WTC11 (cell line): ENCODE measurements at places on chromosomes 1 and 21.

DNA sequence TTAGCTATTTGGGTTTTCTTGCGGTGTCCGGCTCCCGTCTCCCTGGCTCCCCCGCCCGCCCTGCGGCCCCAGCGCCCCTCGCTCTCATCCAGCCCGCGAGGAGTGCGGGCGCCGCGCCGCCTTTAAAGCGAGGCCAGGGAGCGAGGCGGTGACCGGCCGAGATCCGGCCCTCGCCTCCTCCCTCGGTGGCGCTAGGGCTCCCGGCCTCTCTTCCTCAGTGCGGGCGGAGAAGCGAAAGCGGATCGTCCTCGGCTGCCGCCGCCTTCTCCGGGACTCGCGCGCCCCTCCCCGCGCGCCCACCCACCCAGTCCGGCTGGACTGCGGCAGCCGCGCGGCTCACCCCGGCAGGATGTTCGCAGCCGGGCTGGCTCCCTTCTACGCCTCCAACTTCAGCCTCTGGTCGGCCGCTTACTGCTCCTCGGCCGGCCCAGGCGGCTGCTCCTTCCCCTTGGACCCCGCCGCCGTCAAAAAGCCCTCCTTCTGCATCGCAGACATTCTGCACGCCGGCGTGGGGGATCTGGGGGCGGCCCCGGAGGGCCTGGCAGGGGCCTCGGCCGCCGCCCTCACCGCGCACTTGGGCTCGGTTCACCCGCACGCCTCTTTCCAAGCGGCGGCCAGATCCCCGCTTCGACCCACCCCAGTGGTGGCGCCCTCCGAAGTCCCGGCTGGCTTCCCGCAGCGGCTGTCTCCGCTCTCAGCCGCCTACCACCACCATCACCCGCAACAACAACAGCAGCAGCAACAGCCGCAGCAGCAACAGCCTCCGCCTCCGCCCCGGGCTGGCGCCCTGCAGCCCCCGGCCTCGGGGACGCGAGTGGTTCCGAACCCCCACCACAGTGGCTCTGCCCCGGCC is 492 bp downstream of the HLX start:
- peaks cover 100% of the 10 kb centered on the region for H3K27me3 ChIP-seq
- H3K4me3 ChIP-seq, result peak overlapping the region; percentile 84
- H3K27ac ChIP-seq, result no peak overlapping the region

GRCh38 chr1:75785320-75785982 is 605 bp upstream of the RABGGTB start:
- no peak for DNase-seq
- peaks cover 30% of the 10 kb centered on the region for H3K4me1 ChIP-seq
- peaks cover 12% of the 10 kb centered on the region for H3K27me3 ChIP-seq
- H3K4me3 ChIP-seq, result peak overlapping the region; percentile 99

DNA sequence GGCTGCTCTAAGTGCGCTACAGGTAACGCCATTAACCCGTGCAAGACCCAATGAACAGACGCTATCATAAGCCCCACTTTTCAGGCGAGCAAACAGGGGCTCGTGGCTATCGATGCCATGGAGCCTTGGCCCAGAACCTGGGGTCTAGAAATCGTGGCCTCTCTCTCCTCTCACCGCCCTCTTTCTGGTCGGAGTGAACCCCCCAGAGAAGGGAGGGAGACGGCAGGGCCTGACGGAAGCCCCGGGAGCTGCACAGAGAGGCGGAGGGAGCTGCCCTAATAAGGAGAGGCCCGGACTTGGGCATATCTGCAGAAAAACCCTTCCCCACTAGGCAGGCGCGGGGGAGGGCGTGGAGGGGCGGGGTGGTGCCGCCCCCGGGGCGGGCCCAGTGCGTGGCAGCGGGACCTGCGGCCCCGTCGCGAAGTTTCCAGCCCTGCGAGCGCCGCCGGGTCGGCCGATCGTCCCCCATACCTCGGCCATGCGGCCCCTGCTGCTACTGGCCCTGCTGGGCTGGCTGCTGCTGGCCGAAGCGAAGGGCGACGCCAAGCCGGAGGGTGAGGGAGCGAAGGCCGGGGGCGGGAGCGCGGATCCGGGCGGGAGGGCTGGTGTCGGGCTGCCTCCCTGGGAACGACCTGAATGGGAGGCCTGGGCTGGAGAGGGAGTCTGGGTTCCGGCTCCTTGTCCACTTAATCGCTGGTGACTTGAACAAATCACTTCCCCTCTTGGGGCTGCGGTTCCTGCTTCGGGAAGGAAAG is at the start of gene PLOD1:
Gene PLOD1, plus strand, starts transcription at position 416 of the 755 bp plus-strand sequence. Its CDS starts 63 bp downstream, at position 479.
- H3K36me3 ChIP-seq, result no peaks in the 10 kb centered on the region; the same call in 1 of the 2 replicates
- peak within 1 kb of the TSS; percentile 91 for H3K27ac ChIP-seq
- H3K27me3 ChIP-seq, result no peaks in the 10 kb centered on the region
- peak within 1 kb of the TSS; percentile 70 for H3K4me3 ChIP-seq

- no peak overlapping the region for H3K4me3 ChIP-seq
- no peak overlapping the region for H3K27ac ChIP-seq
- H3K27me3 ChIP-seq, result no peaks in the 10 kb centered on the region; the same call in 1 of the 2 replicates
Observed at GRCh38 chr1:159441360-159441759, 1.8 kb downstream of the OR10J1 start.

- peak overlapping the region; percentile 95 for H3K4me3 ChIP-seq
- H3K27ac ChIP-seq, result 0 out of 2 replicates have a peak overlapping the region, but pooled peaks have one; percentile 47
- no peaks in the 10 kb centered on the region for H3K36me3 ChIP-seq
- DNase-seq, result peak; percentile 55
- H3K27me3 ChIP-seq, result peaks cover 16% of the 10 kb centered on the region
Observed at GRCh38 chr1:31413405-31414001, 490 bp downstream of the SERINC2 start.

DNA sequence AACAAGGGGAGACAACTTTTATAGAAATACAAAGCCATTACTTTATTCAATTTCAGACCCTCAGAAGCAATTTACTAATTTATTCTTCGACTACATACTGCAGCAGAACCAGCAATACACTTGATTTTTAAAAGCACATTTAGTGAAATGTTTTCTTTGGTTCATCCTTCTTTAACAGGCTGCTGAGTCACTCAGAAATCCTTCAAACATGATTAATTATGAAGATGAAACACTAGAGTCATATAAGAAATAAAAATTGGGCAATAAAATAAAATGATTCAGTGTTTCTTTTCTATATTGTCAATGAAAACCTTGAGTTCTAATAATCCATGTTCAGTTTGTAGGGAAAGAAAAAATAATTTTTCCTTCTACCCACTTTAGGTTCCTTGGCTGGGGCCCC is 47.0 kb downstream of the CHML start:
- no peak for DNase-seq
- H3K27me3 ChIP-seq, result no peaks in the 10 kb centered on the region
- no peak overlapping the region for H3K4me3 ChIP-seq
- H3K27ac ChIP-seq, result no peak overlapping the region

DNA sequence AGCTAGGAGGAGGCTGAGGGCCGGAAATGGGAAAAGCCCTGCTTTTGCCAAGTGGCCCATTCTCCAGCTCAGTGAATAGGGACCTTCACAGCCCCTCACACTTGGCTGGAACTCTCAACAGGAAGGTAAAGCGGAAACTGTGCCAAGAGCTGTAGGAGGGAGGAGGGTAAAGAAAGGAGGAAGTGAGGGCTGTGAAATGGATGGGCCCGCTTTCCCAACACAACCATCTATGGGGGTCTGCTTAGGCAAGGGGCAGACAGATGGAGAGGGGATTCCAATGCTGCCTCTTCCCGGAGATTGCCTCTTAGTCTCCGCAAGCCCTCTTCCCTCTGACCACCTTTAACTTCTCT is 5.2 kb downstream of the INKA2 start:
- no peak for DNase-seq
- no peaks in the 10 kb centered on the region for H3K27me3 ChIP-seq
- no peak overlapping the region for H3K4me3 ChIP-seq
- H3K36me3 ChIP-seq, result no peaks in the 10 kb centered on the region; the same call in none of the 2 replicates
- no peak overlapping the region for H3K27ac ChIP-seq
- H3K4me1 ChIP-seq, result peaks cover 28% of the 10 kb centered on the region

GRCh38 chr1:151981178-151981525 is 12.5 kb downstream of the S100A10 start:
- no peak for DNase-seq
- no peak overlapping the region for H3K4me3 ChIP-seq
- H3K27ac ChIP-seq, result no peak overlapping the region
- peaks cover 11% of the 10 kb centered on the region for H3K4me1 ChIP-seq
- H3K36me3 ChIP-seq, result peaks cover 37% of the 10 kb centered on the region
- no peaks in the 10 kb centered on the region; the same call in 1 of the 2 replicates for H3K27me3 ChIP-seq

DNA sequence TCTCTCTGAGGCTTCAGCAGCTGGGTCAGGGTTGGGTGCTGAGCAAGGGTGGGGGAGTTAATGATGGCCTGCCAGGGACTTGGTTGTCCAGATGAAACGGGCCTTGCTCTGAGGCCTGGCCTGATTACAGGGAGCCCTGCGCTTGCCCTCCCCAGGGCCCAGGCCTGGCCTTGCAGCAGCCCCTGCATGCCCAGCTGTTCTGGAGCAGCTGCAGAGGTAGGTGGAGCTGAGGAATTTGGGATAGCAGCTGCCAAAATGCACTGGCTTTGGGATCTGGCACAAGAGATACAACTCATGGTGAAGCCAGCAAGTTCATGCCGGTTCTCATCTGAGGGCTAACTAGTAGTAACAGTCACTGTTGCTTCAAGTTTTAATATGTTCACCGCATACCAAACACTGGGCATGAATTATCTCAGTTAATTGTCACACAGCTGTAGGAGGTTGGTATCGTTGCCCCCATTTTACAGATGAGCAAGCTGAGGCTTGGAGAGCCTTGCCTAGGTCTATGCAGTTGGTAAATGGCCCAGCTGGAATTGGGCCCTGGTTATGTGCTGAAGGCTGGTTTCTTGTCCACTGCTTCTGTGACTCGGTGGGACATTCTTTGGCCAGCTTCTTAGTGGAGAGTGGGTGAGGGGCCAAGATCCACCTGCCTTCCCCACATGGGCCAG is 7.3 kb upstream of the SERINC2 start:
- H3K36me3 ChIP-seq, result no peaks in the 10 kb centered on the region
- DNase-seq, result no peak
- H3K27ac ChIP-seq, result no peak overlapping the region
- no peaks in the 10 kb centered on the region for H3K4me1 ChIP-seq

GRCh38 chr1:180620581-180620980 is 11.2 kb upstream of the XPR1 start:
- no peak for DNase-seq
- H3K27ac ChIP-seq, result no peak overlapping the region
- H3K36me3 ChIP-seq, result no peaks in the 10 kb centered on the region
- H3K4me1 ChIP-seq, result peaks cover 4% of the 10 kb centered on the region; the same call in 1 of the 2 replicates
- no peaks in the 10 kb centered on the region for H3K27me3 ChIP-seq
- no peak overlapping the region for H3K4me3 ChIP-seq

GRCh38 chr1:53294567-53294966 is 33.3 kb downstream of the LRP8 start:
- H3K4me1 ChIP-seq, result peaks cover 19% of the 10 kb centered on the region
- no peak for DNase-seq
- H3K36me3 ChIP-seq, result peaks cover 5% of the 10 kb centered on the region; the same call in 1 of the 2 replicates

DNA sequence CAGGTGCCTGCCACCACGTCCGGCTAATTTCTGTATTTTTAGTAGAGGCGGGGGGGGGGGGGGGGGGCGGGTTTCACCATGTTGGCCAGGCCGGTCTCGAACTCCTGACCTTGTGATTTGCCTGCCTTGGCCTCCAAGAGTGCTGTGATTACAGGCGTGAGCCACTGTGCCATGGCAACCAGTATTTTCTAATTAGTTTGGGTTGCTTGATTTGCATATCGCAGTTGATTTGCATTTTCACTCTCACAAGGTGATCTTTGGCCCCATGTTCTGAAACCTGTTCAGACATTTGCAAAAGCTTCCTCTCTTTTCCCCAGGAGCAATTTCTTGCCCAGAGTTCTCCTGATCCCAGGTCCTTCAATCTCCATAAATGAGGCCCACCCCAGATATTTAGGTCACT is 1.7 kb downstream of the TOR3A start:
- peak overlapping the region; percentile 52 for H3K4me3 ChIP-seq
- no peaks in the 10 kb centered on the region for H3K27me3 ChIP-seq
- H3K4me1 ChIP-seq, result peaks cover 35% of the 10 kb centered on the region
- peaks cover 7% of the 10 kb centered on the region; the same call in 1 of the 2 replicates for H3K36me3 ChIP-seq
- 0 out of 2 replicates have a peak overlapping the region, but pooled peaks have one; percentile 41 for H3K27ac ChIP-seq

DNA sequence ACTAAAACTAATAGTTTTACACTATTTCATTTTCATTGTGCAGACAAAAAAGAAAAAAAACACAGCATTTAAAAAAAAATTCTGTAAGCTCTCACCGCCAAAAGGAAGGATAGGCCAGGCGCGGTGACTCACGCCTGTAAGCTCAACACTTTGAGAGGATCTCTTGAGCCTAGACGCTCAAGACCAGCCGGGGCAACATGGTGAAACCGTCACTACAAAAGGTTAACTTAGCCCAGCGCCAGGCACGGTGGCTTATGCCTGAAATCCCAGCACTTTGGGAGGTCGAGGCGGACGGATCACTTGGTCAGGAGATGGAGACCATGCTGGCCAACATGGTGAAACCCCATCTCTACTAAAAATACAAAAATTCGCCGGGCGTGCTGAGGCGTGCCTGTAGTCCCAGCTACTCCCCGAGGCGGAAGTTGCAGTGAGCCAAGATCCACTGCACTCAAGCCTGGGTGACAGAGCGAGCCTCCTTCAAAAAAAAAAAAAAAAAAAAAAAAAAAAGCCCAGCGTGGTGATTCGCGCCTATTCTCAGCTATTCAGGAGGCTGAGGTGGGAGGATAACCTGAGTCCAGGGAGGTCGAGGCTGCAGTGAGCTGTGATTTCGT is 14.3 kb upstream of the SPEN start:
- H3K4me1 ChIP-seq, result peaks cover 46% of the 10 kb centered on the region
- H3K4me3 ChIP-seq, result peak overlapping the region; percentile 89
- peaks cover 7% of the 10 kb centered on the region for H3K36me3 ChIP-seq
- H3K27ac ChIP-seq, result peak overlapping the region; percentile 100
- no peak for DNase-seq
- H3K27me3 ChIP-seq, result no peaks in the 10 kb centered on the region; the same call in 1 of the 2 replicates
